ENCODE measurements at places on chromosomes 3 and 15.

DNA sequence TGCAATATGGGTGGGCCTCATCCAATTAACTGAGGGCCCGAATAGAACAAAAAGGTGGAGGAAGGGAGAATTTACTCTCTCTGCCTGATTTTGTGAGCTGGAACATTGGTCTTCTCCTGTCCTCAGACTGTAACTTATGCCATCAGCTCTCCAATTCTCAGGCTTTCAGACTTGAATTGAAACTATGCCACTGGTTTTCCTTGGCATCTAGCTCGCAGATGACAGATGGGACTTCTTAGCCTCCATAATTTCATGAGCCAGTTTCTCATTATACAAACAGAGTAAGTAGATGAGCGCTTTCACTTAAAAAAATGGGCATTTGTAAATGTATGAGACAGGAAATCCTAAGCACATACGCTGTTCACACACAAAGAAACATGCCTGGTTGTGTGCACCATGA lies 8.7 kb upstream of the PTX3 start:
- no peak for DNase-seq

DNA sequence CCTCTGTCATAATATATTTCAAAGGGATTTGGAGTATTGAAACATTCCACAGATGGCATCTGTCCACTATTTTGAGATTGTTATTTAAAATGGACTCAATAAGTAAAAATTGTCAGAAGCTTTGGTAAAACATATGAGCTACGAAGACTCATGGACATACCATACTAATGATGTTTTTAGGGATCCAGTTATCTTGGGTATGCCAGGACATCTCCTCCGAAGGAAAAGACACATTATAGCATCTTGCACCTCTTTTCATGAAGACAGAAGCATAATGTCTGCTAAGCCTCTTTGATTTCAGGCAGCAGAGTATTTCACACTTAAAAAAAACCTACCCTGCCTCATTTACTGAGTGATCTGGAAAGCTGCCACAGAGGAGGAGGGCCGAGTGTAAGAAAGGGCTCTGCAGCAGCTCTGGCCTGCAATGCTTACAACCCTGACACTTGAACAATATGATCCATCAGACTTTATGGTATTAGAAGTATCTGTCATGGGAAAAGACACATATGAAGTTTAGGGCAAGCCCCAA lies 284.8 kb downstream of the TUSC7 start:
- no peak for DNase-seq

DNA sequence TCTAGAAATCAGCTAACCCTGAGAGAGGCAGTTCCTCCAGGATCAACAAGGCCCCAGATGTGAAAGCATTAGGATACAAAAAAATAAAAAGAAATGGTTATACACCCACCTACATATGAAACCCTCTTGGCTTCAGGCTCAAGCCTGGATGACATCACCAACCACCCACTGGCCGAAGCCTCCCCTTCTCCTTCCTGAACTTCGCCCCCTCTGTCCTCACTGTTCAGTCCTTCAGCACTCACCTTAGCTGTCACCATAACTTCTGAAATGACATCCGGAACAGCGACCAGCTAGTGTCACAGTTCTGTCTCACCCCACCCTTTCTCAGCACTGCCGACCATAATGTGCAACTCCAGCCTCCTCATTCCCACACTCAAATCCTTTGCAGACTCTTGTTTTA lies 98.7 kb downstream of the PLCH1 start:
- no peak for DNase-seq

- DNase-seq: peak; percentile 80
Observed at GRCh38 chr3:178485756-178486155, 50.5 kb upstream of the KCNMB2 start.

- DNase-seq: no peak
Observed at GRCh38 chr15:63864186-63864585, 30.4 kb upstream of the HERC1 start.

DNA sequence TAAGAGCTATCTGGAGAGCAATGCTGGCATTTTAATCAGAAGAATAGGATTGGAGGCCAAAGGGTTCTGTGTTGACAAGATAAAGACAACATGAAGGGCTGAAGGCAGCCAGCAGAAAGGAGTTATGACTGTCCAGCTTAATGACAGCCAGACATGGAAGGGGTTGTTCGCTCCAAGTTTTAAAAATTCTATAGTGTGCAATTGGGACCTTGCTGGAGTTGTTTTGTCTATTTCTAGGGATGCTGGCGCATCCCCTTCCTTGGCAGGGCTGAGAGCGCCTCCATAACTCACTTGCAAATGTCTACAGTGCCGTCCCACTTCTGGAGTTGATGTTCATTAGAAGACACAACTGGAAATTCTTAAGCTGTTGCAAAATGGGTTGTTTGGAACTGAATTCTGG lies 200.7 kb downstream of the TLE3 start:
- no peak for DNase-seq

- DNase-seq: peak; percentile 41
Observed at GRCh38 chr15:64099379-64099778, 3.6 kb downstream of the SNX1 start.

- DNase-seq: no peak
Observed at GRCh38 chr3:182235504-182235903, 523.8 kb downstream of the SOX2 start.

DNA sequence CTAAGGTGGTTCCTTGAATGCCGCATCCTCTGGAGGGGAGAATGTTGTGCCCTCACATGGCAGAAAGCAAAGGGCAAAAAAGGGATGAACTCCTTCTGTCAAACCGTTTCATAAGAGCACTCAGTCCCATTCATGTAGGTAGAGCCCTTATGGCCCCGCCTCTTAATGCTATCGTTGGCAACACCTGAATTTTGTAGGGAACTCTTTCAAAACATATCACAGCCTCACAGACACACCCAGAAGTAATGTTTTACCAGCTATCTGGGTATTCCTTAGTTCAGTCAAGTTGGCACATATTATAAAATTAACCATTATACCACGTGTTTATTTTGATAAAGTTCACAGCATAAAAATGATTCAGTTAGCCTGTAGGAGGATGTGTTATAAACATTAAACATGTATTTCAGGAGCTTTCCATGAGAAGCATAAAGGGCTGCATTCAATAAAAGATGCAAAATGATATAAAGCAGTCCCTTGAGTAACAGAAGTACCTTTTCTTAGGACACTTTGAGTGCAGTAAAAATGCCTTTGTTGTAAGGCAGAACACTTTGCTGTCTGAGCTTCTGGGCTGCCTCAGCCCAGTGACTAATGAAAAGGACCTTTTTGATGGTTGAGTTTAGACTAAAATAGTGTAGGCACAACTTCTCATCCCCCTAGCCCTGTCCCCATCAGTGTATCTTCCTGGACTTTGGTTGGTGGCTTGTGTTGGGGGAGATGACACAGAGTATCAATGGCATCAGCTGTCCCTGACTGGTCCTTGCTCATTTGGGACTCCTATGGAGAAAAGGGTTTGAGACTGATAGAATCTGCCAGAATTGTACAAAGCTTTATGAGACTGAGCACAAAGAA lies 263.5 kb upstream of the TPRG1 start:
- no peak for DNase-seq

DNA sequence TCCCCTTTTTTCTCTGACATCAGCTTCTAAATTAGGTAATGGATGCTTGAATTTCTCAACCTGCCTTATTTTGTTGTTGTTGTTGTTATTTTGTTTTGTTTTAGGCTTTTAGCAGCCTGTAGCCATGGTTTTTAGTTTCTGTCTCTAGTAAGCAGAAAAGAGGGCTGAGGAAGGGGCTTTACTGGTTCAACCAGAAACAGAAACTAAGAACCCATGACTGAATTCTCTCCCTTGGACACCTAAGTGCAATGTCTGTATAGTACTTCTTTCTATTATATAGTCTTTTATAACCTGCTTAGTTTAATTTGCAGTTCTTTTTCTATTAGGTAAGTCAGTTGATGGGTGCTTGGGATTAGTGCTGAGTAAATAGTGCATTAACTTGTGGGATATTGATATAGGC lies 129.0 kb downstream of the BBX start:
- DNase-seq: no peak

DNA sequence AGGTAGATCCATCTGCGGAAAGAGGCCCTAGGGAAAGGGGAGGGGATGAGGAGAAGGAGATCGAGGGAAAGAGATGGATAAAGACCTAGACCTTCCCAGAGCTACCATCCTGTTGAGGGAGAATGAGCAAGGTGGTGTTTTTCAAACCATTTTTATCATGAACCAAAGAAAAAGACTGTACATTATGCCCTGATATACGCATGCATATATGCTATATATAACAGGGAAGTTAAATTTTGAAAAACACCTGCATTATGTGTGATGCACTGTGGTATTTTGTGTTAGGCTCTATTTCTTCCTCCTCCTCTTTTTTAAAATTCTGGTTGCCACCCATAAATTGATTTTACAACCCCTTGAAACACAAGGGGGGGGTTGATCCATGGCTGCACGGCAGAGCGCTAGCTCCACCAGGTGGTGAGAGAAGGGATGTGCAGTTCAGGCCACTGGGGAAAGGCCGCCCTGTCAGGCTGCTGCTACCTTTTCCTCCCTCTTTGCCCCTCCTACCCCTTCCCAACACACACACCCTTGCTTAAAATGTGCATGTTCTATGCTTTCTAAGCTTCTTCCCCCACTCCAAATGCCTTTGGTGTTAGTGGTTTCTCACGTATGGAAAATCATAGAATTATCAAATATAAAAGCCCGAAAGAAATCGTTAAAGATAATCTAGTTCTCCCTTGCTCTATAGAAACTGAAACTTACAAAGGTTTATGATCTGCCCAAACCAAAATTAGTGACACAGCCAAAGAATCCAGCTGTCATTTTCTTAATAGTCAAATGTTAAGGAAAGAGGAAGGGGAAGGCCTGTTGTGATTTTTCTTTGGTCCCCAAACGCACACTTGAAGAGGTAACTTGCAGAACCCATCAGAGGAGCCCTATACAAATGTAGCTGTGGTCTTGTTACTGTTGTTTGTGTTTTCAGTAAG lies 262.0 kb upstream of the UMPS start:
- peak; percentile 51 for DNase-seq

GRCh38 chr3:112086875-112087524 lies 811 bp downstream of the C3orf52 start:
- peak; percentile 75 for DNase-seq

DNA sequence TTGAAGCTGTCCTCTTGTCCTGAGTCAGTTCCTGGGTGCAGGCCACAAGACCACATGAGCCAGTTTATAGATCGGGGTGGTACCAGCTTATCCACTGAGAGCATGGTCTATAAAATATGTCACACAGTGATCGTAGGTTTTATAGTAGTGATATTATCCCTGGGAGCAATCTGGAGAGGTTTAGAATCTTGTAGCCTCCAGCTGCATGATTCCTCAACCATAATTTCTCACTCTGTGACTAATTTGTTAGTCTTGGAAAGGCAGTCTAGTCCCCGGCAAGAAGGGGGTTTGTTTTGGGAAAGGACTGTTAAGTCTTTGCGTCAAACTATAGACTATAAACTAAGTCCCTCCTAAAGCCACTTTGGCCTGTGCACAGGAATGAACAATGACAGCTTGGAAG lies 693.0 kb upstream of the CADM2 start:
- no peak for DNase-seq

DNA sequence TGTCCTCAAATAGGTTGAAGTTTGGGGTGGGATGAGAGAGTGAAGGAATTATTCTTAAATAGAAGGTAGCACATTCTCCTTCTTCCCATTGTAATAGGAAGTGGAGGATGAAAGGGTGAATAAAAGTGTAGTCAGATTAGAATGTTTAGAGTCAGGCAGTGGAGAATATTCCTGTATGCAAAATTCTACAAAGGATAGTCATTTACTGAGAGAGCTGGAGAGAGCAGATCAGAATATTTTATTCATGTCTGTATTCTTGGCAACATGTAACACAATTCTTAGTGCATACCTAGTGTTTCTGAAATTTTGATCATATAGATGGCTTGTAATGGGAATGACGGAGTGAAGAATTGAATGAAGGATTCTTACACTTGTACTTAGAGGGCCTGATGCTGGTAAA lies 139.1 kb downstream of the LSAMP start:
- no peak for DNase-seq

DNA sequence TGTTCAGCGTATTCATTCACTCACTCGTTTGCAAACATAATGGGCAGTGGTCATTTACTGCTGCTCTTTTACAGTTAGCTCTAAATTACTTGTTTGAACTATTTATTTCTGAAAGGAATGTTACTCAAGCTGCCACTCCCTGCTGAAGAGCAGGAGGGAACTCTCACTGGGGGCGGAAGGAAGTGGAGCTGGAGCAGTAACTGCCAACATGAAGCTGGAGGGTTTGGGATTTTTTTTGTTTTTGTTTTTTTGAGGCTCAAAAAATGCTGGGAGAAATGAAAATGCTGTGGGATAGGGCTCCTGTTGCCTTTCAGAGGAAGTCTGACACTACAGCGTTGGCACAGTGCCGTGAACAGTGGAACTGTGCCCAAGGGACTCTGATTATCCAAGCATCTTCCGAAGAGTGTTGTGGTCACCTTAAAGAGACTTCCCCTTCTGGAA lies 44.1 kb downstream of the SENP2 start:
- DNase-seq: peak; percentile 54

DNA sequence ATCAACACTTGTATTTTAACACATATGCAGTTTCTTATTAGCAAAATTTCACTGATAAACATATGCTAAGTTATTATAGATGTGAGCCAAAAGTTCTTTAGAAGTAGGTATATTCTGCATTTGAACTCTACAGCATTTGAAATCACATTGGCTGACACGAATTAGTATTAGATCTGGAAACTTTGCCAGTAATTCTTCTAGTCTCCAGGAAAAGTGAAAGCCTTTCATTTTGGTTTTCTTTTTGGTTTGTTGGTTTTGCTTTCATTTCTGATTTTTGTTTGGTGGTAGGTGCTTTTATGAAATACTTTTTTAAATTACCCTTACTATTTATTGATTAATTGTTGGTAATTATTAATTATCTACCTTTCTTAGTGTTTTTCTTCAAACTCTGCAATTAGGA lies 72.9 kb downstream of the RBMS3 start:
- DNase-seq: no peak

GRCh38 chr15:98648654-98649471 lies 524 bp downstream of the IGF1R start:
- DNase-seq: peak; percentile 78

DNA sequence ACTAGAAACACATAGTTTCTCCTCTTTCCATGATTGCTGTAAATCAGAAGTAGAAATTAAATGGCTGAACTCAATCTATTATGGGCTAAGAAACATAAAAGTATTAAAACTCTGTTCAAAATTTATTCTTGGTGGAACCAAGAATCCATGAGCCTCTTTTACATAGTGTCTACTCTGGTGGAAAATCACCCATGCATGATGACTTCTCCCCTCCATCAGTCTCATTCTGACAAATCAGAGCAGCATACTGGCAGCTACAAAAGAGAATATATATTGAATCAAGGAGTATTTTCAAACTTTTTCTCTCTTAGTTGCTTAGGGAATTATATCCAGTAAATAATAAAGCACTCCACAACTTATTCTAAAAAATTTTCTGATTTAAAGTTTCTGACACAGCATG lies 536.9 kb upstream of the CCDC54 start:
- no peak for DNase-seq

- DNase-seq: no peak
Observed at GRCh38 chr15:73114064-73114463, 61.8 kb downstream of the NEO1 start.

- DNase-seq: peak; percentile 91
Observed at GRCh38 chr3:52052831-52053306, 3.5 kb downstream of the DUSP7 start.

Measured in GM23248 (cell line).